ENCODE measurements at places on chromosomes 1 and 21. TPM values are rescaled to one million over a fixed set of nuclear protein-coding genes. Genes with fewer than 3 reads are reported as not detected.

Gene NHLH1
- total RNA-seq = 0.39 TPM

Gene MCOLN3
- 6.8 TPM for total RNA-seq

Gene MCM3AP
- total RNA-seq = 134 TPM

Gene PROX1
- 1.9 TPM for total RNA-seq

Gene CTH
- total RNA-seq = 0.89 TPM

Gene PLXNA2
- 35.3 TPM for total RNA-seq

Gene ILDR2
- 0.47 TPM for total RNA-seq

Gene ICOSLG
- total RNA-seq = 13.5 TPM

Gene HTR1D
- total RNA-seq = not detected

Gene GJA5
- 4.8 TPM for total RNA-seq

Gene TRAPPC3
- total RNA-seq = 104 TPM

Gene KIF14
- total RNA-seq = 1.4 TPM

Gene B3GALNT2
- total RNA-seq = 37.4 TPM

Gene CNR2
- not detected for total RNA-seq

Gene PBX1
- total RNA-seq = 15.2 TPM

Gene RAB25
- total RNA-seq = 172 TPM

Gene LCE1E
- 14.2 TPM for total RNA-seq

Gene GBP5
- 0.21 TPM for total RNA-seq

Gene APOBEC4
- not detected for total RNA-seq

Gene FMO1
- 14.4 TPM for total RNA-seq

Gene GIPC2
- 4.5 TPM for total RNA-seq

Gene OR10Z1
- total RNA-seq = not detected

Gene PAQR6
- 8.5 TPM for total RNA-seq

Gene TTC39A
- 16.3 TPM for total RNA-seq

Gene ZBTB18
- 10.2 TPM for total RNA-seq

Gene LRRC38
- total RNA-seq = 6.3 TPM

Gene PIK3CD
- 6.0 TPM for total RNA-seq

Gene RIPK4
- 50.5 TPM for total RNA-seq

Gene EPHA10
- total RNA-seq = 0.23 TPM

Gene SELENBP1
- total RNA-seq = 58.4 TPM
